ENCODE measurements at places on chromosomes 2 and 18.
A peak's percentile ranks its signal among the peaks of the same experiment; 100 is the strongest.

DNA sequence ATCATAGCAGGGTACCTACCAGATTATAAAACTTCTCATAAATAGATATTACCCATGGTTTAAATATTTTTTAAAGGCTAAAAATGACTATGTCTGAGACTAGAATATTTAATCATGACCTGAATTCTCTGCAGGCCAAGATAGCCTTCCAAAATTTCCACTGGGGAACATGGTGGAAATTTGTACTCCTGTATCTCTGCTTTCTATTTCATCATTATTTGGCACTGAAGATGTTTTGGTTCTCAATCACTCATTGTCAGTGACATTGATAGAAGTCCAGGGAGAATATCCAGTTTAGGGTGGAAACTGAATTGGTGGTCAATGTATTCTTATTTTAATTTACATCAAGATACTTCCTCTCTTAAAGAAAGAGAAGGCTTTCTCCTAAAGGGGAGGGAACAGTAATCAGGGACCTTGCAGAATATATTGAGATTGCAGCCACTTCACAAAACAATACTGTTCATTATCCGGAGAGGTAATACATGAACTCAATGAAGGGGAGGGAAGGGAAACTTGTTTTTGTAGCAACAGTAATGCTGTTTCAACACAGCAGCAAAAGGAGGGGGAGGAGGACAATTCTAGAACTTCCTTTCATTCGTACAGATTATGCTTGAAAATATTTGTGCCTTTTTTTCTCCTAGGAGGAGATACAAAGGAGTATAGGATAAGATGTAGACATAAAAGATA, 34.1 kb downstream of the EEF1B2 start:
- no peak for DNase-seq

- DNase-seq = peak; percentile 71
Measured at GRCh38 chr18:49561289-49562193, at the start of gene LIPG. LIPG (plus strand) TSS chr18:49562057; CDS start chr18:49562309, 252 bp downstream.

DNA sequence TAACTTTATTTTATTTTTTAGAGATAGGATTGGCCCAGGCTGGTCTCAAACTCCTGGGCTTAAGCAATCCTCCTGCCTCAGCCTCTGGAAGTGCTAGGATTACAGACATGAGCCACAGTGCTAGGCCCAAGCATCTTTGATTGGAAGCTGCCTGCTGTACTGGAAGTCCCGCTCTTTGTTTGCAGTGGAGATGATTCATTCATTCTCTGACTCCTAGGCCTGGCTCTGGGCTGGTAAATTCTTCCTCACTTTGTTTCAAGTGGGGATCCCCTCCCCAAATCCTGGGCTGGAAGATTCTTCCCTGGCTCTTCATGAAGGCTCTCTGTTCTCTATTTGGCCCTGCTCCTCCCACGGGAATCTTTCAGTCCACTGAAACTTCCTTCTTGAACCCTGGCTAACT, 81.9 kb downstream of the NEURL3 start:
- no peak for DNase-seq

- DNase-seq = no peak
Measured at GRCh38 chr18:36378205-36378604, 80.7 kb downstream of the FHOD3 start.

GRCh38 chr2:60320724-60321123, 232.7 kb downstream of the BCL11A start:
- no peak for DNase-seq

DNA sequence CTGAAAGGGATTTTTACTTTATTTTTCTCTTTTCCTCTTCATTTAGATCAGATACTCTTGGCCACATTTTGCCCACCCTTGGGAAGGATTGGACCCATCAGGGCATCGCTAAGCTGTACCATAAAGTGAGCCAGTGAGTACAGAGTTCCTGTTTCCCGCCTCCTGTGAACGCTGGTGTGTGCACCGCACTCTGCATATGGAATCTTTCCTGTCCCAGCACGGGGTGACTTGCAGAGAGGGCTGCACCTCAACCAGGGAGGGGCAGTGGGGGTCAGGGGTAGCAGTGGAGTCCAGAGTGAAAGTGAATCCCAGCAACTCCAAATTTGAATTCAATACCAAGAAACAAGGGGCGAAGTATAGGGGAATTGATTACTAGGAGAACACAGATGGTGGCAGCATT, 58.6 kb downstream of the LPIN1 start:
- DNase-seq = no peak

DNA sequence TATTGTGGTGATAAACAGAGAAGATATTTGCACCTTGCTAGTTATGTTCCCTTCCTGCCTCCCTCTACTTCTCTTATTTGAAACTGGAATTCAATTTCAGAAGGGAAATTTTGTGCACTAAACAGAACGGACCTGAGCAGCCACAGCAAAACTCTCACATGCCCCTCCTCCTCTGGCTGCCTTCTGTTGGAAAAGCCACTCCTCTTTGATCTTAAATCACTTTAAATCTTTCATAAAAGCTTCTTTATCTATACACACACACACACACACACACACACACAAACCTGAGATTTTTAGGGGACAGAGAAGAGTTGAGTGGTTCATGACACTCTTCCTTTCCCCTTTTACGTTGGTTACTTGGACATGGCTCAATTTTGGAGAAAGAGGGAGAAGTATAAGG, 5.6 kb downstream of the TBR1 start:
- DNase-seq = no peak

- DNase-seq = no peak
Measured at GRCh38 chr2:47300609-47301276, 102.2 kb upstream of the MSH2 start.

DNA sequence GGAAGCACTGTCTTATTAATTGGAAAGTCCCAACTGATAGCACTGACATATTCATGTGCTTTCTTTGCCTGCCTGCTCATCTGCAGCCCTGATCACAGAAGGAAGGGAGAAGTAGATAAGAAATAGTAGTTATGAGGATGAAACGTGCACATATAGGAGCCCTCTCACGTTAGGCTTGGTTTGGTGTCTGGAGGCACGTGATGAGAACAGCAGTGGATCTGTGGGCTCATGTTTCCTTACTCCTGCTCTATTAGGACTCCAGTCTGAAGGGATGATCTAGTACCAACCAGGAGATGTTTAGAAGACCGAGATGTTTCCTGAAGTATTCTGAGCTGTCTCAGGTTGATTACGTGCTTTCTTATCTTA, 84.9 kb downstream of the MAP4K4 start:
- DNase-seq = no peak

DNA sequence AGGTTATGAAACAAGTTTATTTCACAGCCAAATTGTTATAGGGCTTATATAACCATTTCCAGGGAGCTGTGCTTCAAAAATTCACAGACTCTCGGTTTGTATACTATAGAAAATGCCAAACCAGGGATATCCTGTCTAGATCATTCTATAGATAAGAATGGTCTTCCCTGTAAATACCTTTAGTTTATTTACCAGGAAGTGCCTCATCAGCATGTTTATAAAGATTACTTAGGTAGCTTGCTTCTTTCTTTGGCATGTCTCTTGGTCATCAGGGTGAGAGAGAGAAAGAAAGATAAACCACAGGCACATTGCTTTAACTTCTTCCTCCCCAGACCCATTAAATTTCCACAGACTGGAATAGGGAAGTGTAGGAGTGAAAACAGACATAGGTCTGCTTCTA, 439.4 kb downstream of the SPAG16 start:
- DNase-seq = no peak

- DNase-seq = peak; percentile 7
Measured at GRCh38 chr2:1136067-1136466, 185.4 kb downstream of the SNTG2 start.

- peak; percentile 0 for DNase-seq
Measured at GRCh38 chr18:49728542-49728941, 84.8 kb downstream of the ACAA2 start.

DNA sequence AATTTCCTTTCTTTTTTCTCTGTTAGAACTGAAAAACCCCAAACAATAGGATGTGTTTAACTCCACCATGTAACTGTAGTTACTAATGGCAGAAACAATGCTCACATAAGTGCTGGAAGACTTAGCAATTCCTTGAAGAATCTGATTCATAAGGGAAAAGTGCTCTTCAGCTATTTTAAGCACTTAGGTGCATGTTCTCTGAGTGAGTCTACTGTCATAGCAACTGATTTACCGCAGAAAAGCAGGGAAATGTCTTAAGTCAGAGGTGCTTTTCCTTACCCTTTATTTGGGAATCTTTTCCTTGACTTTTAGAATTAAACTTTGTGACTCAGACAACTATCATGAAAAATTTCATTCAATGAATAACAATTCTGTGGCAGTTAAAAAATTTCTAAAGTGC, 65.4 kb upstream of the NABP1 start:
- no peak for DNase-seq

DNA sequence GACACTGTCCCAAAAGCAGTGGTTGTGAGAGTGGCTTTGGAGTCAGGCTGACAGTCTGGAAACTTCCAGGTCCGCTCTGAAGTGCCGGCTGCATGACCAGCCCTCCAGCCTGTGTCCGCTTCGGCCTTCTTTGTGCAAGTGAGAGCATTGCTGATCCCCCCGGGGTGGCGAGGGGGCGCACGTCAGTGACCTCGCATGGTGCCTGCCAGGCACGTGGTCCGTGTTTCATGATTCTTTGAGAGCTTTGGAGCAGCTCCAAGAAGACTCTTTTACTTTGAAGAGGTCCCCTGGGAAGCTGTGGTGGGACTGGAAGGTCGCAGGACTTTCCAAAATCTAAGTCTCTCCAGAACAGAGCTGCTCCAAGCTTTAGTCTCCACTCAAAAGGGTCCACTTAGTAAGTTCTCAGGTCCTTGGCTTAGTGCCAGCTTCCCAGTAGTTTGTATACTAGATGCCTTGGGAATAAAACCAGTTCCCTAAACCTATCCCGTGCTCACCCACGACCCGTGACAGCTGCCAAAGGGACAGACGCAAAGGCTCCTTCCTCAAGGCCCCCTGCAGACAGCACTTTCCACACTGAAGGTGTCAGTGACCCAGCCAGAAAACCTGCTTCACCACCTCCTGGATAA, 68.8 kb downstream of the ADI1 start:
- no peak for DNase-seq

DNA sequence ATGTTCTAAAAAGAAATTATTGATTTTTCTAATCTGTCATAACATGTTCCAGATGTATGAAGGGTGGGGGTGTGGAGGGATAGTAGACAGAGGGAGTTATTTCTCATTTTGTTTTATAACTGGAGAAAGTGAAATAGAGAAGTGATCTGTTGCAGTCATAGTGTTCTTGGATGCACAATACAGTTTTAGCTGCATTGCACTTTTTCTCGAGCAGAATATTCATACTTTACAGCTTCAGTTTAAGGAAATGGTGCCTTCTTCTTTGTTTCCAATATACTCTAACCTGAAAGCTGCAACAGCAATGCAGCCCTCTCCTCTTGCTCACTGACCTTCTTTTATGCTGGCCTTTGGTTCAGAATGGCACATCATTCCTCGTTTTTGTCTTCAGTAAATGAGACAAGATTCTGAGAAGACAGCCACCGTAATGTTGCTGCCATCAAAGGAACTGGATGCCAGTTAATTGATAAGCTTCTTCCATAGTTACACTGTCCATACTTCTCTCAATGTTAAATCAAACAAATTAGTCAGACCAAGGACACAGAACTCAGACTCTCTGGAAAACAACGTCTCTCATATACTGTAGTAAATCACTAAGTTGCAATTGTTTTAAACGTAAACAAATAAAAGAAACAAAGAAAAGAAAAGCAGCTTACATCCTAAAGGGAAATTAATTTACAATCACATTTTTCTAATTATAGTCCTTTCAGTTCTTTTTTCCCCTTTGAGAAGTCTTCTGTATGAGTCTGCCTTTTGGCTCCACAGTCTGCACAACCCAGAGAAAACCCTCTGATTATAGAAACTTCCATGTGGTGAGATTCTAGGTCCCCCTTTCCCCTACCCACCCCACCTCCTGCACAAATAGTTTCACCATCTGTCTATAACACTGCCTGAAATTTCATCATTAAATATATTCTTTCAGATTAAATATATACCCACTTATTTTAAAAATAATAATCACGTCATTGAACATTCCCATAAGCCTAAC, 97.4 kb upstream of the UGP2 start:
- no peak for DNase-seq

DNA sequence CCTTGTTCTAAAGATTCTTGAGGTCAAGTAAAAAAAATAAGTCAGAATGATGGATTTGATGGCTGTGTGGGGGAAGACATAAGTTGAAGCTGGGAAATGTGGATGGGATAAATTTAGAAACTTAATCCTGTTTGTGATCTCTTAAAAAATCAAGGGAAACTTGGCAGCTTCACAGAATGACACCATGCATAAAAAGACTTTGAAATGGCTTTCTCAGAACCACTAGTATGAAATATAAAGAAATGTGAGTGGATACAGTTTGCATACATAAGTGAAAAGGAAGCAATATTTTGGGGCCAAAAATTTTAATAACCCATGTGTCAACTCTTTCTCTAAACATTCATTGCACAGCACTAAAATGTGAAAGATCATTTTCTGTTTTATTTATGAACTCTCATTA, 21.7 kb downstream of the CDH19 start:
- no peak for DNase-seq

DNA sequence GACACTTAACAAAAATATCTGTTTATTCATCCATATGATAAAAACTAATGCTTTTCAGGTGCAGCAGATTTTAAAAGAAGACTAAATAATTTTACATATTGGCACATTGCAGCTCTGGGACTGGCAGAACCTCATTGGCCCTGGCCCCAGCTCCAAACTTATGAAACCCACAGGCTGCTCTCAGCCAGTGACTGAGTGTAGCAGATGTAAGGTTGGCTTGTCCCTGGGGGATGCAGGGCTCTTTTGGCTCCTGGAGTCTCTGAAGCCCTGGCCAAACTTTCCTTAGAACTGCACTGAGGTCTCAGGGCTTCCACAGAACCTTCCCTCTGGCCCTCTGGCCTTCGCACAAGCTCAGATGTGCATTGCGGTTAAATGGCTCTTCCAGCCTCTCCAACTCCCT, 725.0 kb upstream of the SOX11 start:
- DNase-seq = no peak

GRCh38 chr18:21602299-21602587, 1.7 kb upstream of the ESCO1 start:
- DNase-seq = no peak

GRCh38 chr2:4101936-4102335, 398.6 kb downstream of the DCDC2C start:
- DNase-seq = no peak

- DNase-seq = no peak
Measured at GRCh38 chr2:32572737-32573136, 55.1 kb upstream of the TTC27 start.

DNA sequence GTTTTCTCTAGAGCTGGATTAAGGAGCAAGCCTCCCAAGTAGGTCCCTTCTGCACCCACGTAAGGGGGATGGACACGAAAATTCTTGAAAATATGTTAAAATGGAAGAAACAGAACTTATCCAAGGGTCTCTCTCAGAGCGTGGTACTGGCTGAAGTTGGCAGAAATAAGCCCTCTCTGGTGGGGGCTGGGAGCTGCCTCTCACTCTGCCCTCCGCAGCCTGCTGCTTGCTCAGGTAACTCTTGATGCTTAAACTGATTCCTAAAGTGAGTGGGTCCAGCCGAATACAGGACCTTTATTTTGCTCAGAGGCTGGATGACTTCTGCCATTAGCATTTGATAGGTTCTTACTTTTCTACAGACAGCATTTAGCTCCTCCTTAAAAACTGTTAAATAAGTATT, 78.1 kb downstream of the SPHKAP start:
- DNase-seq = no peak
